ENCODE measurements at places on chromosomes 3 and 15.

DNA sequence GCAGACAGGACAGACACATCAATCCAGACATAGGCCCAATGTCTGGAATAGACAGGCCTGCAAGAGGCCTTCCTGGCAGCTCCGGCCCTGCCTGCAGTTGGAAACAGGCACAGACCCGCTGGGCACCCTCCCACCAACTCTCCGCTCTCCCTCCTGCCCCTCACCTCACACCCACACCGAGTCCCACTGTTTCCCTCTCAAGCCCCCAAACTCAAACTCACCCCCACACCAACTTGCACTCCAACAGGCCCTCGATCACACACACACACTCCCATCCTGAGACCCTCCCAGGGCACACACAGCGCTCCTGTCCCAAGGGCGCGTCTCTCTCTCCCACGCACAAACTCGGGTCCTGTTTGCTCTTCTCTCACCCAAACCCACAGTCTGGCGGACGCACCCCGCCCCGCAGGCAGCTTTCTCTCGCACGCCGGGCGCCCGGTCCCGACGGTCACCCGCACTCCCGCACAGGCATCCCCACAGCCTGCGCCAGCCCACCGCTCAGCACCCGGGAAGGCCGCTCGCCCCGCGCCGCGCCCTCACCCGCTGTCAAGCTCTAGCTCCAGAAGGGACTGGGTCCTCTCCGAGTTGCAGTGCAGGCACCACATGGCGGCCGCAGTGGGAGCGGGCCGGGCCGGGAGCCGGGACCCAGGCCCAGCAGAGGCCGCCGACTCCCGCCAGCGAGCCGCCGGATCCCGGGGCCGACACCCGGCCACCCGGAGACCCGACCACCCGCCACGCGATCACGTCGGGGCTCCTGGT is 106.2 kb downstream of the IQSEC1 start:
- no peak for DNase-seq

DNA sequence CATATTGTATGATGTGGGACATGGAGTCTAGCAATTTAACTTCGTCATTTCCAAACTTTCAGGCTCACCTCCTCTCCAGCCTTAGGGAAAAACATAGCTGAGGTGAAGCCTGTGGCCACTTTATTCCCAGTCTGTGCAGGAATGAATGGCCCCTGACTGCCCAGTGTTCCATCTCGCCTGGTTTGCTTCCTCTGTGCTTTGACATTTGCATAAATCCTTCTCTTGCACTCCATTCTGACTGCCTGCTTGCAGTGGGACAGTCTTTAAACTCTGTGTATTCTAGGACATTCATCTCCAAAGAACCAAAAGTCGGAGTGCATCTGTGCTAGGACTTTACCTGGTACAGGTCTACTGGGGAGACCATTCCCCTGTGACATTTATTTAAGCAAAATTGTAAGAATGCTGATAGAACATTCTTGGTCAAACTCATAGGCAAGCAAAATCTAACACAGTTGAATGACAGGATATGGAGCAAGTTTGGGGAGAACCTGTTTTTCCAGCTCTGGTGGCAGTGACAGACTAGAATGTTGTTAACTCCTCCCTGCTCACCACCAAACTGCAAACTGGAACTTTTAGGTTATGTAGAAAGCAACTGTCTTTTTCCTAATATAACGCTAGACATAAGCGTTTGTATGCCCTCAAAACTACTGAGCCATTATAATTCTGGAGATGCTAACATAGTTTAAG is 22.1 kb downstream of the TMED3 start:
- DNase-seq, result no peak

DNA sequence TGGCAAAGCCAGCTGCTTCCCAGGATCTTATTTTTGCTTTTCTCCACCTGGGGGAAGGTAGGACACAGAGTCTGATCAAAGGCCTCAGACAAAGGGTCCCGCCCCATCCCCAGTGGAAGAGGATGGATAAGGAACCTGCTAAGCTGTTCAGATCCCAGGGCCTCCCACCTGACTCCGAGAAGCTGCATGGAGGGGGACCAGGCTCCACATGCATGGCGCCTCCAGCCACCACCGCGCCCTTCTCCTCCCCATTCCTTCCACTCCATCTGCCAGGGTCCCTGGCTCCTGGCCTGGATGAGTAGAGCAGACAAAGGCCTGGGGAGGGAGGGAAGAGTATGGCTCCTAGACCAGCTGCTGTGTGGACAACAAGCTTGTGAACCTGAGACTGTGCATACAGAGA is 20.0 kb upstream of the CRABP1 start:
- DNase-seq, result no peak

- DNase-seq, result no peak
Observed at GRCh38 chr15:92184142-92184541, 209.5 kb upstream of the ST8SIA2 start.

- DNase-seq, result no peak
Observed at GRCh38 chr3:113193719-113194118, 17.6 kb upstream of the BOC start.

- DNase-seq, result no peak
Observed at GRCh38 chr15:74392451-74392830, 25.0 kb upstream of the CYP11A1 start.

DNA sequence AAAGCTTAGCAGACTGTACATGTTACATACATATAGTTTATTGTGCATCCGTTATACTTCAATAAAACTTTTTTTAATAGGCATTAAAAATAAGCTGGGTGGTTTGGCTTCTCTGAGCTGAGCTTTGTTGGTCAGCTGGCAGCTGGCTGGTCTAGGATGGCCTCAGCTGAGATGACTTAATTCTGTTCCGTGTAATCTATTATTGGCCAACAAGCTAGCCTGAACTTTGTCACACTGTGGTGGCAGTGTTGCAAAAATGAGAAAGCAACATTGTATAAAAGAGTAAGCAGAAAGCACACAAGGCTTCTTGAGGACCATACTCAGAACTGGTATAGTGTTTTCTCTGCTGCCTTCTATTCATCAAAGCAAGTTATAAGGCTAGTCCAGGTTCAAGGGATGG is 45.2 kb downstream of the CGGBP1 start:
- no peak for DNase-seq

GRCh38 chr15:85689729-85690128 is 105.0 kb downstream of the KLHL25 start:
- peak; percentile 59 for DNase-seq

- peak; percentile 25 for DNase-seq
Observed at GRCh38 chr15:60541481-60542299, 62.7 kb upstream of the ICE2 start.

- DNase-seq, result no peak
Observed at GRCh38 chr3:22959593-22959992, 243.5 kb upstream of the UBE2E2 start.

- DNase-seq, result no peak
Observed at GRCh38 chr3:183022936-183023516, 42.7 kb upstream of the DCUN1D1 start.

DNA sequence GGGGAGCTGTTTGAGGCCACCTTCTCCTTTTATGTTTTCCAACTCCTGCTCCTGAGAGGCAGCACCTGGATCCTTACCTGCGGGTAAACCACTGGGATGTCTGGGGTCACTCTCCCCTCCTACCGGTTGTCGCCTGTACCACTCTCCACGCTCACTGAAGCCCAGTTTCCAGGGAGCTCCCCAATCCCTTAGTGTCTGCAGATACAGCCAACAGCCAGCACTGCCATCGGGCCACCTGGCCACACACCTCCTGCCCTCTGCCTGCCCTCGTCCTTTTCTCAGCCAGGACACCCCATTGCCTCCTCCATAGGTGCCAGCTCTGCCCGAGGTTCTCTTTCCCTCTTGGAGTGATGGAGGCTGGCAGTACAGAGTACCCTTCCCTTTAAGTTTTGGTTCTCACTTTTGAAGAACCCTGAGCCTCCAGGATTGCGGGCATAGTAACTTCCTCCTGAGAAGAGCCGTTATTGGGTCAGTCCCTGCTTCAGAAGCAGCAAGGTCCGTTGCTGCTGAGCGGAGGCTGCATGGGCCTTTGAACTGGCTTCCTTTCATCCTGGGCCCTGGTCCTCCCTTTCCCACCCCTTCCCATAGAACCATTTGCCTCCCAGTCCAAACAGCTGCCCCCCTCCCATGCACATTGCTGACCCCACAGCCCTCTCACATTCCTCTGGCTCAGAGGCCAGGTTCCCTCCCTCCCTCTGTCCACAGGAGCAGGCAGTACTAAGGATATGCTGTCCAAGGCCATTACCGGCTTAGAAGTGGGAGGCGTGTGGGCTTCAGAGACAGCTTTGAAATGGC is 30.9 kb downstream of the ARNT2 start:
- no peak for DNase-seq

GRCh38 chr15:88539441-88539840 is 7.0 kb downstream of the DET1 start:
- no peak for DNase-seq

DNA sequence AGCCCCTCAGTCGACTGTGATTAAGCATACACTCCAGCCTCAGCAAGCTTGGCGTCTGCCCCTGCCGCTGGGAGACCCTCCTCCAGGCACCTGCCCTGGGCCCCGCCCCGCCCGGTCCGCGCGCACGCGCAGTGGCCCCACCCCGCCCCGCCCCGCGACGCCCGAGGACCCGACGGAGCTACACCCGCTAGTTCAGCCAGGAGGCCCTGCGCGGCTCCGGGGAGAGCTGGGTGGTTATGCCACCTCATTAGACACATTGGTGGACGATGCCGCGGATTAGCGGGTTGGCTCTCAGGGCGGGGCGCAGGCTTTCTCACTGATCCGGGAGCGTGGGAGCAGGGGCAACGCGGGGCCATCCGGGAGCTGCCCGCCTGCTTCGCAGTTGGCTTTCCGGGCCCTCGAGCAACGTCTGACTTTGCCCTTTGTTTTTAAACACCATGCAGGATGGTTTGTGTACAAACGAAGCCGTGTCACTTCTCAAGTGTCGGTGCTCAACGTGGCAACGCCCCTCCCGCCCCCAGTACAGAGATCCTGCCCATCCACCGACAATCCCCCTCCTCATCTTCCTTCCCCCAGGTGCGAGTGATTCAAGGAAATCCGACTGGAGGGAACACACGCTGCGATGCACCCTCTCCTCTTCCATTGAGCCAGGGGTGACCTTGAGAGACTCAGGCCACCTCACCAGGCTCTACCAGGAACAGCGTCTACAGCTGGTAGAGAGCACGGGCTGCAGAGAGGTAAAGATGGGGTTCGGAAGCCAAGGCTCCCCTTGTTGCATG is 109.3 kb downstream of the SHQ1 start:
- no peak for DNase-seq

- no peak for DNase-seq
Observed at GRCh38 chr15:61393949-61394348, 164.8 kb upstream of the RORA start.

- DNase-seq, result no peak
Observed at GRCh38 chr3:169237201-169237600, 426.3 kb downstream of the MECOM start.

- DNase-seq, result no peak
Observed at GRCh38 chr15:62612771-62613170, 429.8 kb upstream of the TPM1 start.

GRCh38 chr3:151501923-151502632 is 41.2 kb upstream of the IGSF10 start:
- DNase-seq, result no peak

Data from NK-92 treated with Interleukin-12 subunit alpha and Interleukin-12 subunit beta, amount 100 ng/mL, for 24 hours (cell line).